ENCODE measurements at places on chromosomes 3 and 15. TPM values are rescaled to one million over a fixed set of nuclear protein-coding genes. Genes with fewer than 3 reads are reported as not detected.

GRCh38 chr3:58180940-58181587 lies 29.7 kb downstream of the DNASE1L3 start:
- no peak for DNase-seq

DNA sequence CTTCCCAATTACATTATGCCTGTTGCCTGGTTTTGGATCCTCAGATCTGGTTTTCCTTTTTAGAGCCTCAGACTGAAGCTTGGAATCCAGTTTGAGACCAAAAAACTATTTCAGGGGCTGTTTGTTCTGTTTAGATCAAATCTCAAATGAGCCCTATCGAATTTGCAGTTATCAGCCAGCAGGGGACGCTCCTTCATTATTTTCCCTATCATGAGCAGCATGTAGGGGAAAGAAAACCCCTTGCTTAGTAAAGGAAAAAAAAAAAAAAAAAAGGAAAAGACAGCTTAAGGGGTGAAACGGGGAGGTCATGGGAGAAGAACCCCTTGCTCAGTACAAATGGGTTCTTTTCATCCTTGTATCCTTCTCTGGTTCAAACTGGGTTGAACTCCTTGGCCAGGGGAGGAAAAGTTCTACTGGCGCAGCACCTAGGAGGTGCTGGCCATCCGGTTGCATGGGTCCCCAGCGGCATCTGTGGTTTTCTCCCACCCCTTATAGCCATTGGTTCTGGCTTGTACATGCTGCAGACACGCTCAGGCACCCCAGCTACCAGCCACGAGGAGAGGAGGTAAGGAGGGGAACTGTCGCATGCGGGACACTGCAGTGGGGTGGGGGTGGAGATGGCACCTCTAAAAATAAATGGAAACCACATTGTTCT lies 1375.1 kb upstream of the ALCAM start:
- no peak for DNase-seq

GRCh38 chr3:13199006-13199776 lies 126.0 kb upstream of the IQSEC1 start:
- DNase-seq: no peak

Gene TM6SF1
- 38.0 TPM for total RNA-seq

DNA sequence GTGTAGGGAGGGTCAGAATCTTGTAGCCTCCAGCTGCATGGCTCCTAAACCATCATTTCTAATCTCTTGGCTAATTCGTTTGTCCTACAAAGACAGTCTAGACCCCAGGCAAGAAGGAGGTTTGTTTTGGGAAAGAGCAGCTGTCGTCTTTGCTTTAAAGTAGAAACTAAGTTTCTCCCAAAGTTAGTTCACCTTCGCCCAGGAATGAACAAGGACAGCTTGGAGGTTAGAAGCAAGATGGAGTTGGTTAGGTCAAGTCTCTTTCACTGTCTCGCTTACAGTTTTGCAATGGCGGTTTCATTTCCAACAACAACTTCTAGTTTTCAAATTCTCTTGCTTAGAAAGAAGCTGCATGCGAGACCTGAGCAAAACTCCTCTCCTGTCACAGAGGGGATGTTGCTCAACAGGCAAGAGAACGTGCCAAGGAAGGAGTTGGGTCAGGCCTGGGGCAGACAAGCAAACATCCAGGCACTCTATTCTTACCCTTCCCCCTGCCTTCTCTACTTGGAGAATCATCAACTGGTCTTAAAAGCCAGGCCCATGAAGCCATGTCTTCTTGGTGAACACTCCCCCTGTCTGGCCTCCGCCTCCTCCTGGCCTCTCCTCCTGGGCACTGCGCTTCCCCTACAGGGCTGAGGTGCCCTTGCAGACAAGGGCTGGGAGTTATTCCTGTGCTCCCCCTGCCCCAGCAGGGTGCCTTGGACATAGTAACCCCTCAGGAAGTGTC lies 57.6 kb downstream of the TMEM44 start:
- no peak for DNase-seq

DNA sequence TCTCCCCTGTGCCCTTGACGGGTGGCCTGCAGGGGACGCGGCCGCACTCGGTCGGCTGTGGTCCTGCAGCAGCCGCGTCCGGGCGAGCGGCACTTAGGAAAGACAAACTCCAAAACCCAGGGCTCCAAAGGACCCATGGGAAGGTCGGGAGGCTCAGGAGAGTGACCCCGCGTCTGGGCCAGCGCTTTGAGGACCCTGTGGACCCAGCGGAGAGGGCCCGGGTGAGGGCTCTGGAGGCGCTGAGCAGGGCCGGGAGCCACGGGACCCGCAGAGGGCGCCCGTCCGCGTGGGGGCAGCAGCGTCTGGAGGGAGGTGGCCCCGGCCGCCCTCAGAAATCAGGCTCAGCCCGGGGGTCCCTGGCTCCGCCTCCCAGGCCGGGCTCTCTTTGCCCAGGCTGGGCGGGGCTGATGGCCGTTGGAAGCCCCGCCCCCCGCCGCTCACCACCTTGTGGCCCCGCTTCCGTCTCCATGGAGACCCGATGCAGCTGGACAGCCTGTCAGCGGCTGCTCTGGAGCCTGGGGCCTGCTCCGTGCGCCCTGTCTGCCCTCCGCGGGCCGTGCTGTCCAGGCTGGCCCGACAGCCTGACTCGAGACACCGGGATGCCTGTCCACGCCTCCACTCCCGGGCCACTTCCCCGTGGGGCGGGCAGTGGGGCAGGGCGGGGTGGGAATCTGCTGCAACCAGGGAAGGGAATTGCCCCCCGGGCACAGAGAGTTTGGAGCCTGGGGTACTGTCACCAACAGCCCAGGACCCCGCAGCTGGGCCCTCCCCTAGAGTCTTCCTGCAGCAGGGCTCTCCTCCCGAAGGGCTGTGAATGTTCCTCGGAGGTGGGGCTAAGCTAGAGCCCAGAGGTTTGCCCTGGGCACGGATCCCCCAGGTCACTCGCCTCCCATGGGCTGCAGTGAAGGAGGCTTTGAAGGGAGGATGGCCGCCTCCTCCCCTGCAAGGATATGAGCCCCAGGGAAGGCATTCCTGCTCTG lies 34.8 kb upstream of the RPL32 start:
- DNase-seq: no peak

DNA sequence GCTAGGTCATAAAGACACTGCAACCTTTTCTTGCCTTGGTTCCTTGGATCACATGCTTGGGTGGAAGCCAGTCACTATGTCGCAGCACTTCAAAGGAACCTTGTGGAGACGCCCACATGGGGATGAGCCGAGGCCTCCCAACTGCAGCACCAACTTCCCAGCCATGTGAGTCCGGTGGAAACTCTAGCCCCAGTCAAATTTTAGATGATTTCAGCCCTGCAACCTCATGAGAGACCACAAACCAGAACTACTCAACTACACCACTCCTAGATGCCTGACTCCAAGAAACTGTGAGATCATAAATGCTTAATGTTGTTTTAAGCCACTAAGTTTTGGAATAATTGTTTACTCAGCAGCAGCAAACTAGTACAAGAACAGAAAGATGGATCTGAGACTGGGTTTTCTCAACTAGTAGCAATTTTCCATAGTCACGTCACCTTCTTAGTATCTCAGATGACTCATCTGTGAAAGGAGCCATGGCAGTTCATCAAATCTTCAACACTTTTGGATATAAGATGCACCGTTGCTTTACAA lies 86.5 kb downstream of the MB21D2 start:
- no peak for DNase-seq

- DNase-seq: no peak
These were observed 195.6 kb downstream of the TCF12 start for GRCh38 chr15:57114070-57114469.

DNA sequence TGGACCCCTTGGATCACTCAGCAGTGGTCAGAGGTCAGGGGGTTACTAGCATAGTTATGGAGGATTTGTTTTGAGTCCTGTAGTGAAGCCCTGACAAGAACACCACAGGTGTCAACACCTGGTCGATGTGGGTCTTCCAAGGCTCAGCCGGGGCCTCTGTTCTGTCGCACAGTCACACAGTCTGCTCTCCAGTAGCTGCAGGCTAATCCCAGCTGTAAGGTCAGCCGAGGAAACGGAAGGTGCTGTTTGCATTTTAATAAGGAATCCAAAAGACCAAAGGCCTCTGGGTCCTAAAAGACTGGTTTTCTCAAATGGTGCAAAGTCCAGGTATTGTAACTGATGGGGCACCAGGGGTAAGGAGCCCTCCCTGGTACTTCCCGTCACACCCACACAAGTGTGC lies 71.7 kb downstream of the RPLP1 start:
- no peak for DNase-seq

GRCh38 chr15:62962101-62962995 lies 80.2 kb upstream of the TPM1 start:
- DNase-seq: no peak

DNA sequence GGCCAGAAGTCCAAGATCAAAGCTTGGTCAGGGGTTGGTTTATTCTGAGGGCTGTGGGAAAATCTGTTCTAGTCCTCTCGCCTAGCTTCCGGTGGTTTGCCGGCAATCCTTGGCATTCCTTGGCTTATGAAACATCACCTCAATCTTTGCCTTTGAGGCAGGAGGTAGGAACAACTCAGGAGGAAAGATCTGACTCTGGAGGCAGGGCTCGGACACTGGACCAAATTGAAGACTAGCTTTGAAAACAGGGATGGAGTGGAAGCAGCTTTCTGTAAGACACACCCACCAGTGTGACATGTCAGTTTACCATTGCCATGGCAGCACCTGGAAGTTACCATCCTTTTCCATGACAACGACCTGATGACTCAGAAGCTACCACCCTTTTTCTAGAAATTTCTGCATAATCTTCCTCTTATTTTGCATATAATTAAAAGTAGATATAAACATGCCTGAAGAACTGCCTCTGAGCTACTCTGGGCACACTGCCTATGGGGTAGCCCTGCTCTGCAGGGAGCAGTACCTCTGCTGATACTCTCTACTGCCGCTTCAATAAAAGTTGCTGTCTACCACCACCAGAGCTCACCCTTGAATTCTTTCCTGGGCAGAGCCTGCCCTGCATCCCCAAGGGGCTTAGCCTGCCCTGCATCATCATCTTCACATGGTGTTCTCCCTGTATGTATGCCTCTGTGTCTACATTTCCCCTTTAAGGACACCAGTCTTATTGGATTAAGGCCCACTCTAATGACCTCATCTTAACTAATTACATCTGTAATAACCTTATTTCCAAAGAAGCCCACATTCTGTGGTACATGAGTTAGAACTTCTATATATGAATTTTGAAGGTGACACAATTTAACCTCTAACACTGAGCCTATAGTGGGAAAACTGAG lies 38.3 kb upstream of the TM4SF4 start:
- DNase-seq: no peak

- DNase-seq: no peak
These were observed 30.7 kb downstream of the KATNBL1 start for GRCh38 chr15:34179234-34179633.

Gene TICRR
- 1.4 TPM for total RNA-seq

GRCh38 chr3:114582929-114583328 lies 289.1 kb downstream of the TIGIT start:
- no peak for DNase-seq

DNA sequence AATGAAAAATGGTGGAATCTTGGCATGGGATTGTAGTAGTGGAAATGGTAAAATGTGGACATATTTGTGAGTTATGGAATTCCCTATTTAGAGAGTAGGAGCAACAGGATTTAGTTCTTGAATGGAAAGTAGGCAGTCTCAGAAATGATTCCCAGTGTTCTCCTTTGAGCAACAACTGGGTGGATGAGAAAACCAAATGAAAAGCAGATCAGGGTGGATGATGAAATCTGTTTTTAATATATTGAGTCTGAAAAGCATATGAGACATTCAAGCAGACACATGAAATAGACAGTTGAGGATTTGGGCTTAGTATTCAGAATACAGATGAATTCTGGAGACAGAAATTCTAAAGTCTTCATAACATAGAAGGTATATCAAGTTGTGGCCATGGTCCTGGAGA lies 451.3 kb downstream of the LPP start:
- DNase-seq: no peak

- peak; percentile 14 for DNase-seq
These were observed 51.2 kb upstream of the SAMMSON start for GRCh38 chr3:69948246-69948862.

DNA sequence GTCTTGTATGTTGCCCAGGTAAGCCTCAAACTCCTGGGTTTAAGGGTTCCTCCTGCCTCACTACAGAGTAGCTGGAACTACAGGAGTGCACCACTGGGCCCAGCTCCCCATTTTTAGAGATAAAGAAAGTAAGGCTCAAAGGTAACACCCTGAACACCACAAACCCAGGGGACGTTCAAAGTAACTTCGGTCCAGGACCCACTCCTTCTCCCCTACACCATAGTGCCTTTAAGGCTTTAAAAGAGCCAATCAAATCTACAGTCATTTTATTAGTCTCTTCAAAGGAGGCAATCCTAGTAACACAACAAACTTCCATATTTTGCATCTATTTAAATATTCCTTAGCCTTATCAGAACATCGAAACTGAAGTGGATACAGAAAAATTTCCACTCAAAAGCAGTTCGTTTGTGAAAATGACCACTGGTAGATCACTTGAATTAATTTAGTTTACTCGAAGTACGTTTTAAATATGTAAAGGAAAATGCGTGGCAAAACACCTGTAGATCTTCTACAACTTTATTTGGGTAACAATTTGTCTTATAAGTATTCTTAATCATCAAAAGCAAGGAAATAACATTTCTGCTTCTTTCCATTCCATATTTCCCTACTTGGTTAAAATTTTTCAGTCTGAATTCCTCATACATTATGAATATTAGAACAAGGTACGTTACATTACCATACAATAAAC lies 1.8 kb downstream of the STAG1 start:
- DNase-seq: no peak

DNA sequence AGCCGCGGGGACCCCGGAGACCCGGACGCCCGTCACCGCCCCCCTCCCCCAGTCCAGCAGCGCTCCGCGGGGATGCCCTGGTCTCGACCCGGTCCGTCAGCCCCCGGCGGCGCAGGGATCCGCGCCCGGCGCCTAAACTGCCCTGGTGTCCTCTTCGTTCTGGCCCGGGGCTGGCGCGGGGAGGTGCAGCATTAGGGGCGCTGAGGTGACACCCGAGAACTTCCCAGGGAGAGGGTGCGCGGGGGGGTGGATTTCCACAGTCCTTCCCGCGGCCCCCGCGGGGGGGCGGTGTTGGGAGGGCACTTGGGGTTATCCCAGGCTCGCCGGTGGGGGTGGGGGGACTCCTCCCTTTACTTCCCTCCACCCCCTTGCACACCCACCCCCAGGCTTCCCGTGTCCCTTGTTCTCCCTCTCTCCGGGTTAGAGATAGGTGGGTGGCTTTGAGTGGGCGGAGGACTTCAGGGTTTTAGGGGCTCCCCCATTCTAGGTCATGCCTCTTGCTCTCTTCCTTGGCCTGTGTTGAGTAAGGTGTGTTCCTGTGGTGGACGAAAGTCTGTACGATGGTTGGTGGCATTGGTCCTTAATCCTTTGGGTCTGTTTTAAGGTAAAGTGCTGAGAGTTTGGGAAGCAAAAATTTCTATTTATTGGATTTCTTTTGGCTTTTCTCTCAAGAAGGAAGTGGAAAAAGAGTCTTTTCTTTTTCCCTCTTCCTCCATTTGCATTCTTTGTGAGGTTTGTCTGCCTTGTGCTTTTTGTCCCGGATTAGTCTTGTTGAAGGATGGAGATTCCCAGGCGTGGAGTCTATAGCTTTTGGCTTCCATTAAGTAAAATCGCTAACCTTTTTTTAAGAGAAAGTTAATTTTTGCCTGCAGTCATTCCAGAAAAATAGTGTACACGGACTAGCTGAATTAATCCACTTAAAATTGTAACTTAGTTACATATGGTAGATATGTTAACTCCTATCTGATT lies 811 bp downstream of the SKIL start:
- DNase-seq: no peak

All from glomerular endothelial cell (primary cell).